Fibroblast of skin of abdomen (primary cell): ENCODE measurements at places on chromosomes 12 and 14.

DNA sequence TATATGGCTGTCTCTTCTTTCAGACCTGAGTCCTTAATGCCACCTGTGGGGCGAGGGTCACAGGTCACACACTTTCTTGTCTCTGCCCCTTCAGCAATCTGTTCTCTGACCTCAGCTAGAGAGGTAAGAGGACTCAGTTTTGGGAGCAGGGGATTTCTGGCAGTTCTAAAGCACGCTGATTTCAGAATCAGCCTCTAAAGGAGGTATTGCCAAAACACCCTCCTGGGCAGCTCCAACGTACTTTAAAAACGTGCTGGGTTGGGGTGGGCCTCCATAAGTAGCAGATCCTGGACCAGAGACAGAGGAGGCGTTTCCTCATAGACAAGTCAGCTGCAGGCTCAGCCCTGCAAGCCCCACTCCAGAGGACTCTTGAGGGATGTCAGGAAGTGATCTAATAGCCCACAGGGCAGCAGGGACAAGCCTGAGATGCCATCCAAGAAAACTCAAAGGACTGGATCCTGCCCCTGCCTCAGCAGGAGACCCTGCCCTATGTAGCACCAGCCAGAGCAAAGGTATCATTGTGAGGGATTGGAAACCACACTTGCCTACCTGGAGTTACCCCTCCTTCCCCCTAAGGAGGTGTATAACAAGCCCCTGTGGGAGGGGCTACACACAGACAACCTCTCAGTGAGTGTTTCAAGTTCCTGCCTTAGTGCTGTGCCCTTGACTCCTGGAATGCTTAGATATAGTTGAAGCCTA lies 8.5 kb downstream of the CTDSP2 start:
- DNase-seq: peak; percentile 75

- no peak for DNase-seq
These were observed 242.2 kb downstream of the SOX5 start for GRCh38 chr12:23707270-23707669.

GRCh38 chr12:116423094-116423493 lies 136.1 kb upstream of the MAP1LC3B2 start:
- DNase-seq: peak; percentile 87

DNA sequence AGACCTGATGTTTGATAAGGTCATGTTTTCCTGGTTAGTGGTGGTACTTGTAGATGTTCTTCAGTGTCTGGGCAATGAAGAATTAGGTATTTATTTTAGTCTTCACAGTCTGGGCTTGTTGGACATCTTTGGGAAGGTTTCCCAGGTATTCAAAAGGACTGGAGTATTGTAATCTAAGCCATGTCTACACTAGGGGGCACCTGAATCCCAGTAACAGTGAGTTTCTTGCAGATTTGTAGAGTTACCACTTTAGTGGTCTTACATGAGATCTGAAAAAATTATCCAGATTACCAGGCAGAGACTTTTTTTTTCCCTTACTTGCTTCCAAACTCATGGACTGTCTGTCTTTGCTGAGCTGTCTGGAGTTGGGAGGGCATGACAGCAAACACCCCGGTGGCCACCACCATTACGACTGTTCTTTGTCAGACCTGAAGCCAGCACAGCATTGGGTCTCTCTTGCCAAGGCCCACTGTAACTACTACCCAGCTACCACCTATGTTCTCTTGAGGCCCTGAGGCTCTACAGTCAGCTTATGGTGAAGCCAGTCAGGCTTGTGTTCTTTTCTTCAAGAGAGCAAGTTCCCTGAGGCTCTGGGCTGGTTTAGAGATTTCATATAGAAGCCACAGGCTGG lies 820.7 kb upstream of the FBXO33 start:
- DNase-seq: no peak

DNA sequence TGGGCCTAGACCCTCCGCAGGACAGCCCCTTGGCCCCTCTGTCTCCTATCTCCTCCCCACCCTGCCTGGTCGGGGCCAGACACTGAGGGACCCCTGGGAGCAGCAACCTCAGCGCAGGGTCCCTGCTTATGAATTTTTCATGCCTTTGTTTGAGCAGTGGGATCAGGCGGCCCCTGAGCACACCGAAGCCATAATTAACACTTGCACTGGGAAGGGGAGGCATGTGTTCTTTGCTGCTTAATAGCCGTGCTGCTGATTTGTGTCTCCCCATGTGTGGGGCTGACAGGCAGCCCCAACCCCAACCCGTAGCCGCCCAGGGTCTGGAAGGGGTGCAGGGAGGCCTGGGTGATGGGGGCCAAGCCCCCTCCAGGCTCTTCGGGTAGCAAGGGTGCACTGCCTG lies 52.7 kb downstream of the FBRSL1 start:
- no peak for DNase-seq

- no peak for DNase-seq
These were observed 3.8 kb downstream of the SERPINA3 start for GRCh38 chr14:94615823-94616570.

GRCh38 chr12:87182696-87183233 lies 846.4 kb downstream of the C12orf50 start:
- DNase-seq: no peak

DNA sequence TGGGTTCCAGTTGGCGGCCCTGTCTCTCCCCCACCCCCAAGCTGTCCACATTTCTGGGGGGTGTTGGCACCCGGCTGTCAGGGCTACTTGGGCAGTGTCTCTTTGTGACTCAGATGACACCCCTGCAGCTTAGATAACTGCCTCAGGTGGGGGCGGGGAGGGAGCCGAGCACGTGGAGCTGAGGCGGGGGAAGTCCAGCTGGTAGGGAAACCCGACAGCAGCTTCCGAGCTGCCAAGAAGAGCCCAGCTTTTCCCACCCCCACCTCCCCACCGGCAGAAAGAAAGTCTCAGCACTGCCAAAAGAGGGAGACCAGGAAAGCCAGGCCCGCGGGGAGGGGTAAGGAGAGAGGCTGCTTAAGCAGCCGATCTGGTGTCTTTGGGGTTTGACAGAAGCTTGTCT lies 1.4 kb downstream of the LRTM2 start:
- DNase-seq: no peak

DNA sequence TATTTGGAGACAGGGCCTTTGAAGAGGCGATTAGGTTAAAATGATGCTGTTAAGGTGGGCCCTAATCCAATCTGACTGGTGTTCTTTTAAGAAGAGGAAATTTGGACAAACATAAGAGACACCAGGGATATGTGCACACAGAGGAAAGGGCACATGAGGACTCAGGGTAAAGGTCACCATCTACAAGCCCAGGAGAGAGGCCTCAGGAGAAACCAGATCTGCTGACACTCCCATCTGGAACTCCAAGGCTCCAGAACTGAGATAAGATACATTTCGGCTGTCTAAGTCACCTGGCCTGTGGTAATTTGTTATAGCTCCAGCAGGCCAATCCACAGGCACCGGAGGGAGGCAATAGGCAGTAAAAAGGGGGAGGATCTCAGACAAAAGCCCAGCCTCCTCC lies 48.6 kb downstream of the KICS2 start:
- DNase-seq: no peak

- no peak for DNase-seq
These were observed 1.2 kb downstream of the TARBP2 start for GRCh38 chr12:53502331-53502730.

DNA sequence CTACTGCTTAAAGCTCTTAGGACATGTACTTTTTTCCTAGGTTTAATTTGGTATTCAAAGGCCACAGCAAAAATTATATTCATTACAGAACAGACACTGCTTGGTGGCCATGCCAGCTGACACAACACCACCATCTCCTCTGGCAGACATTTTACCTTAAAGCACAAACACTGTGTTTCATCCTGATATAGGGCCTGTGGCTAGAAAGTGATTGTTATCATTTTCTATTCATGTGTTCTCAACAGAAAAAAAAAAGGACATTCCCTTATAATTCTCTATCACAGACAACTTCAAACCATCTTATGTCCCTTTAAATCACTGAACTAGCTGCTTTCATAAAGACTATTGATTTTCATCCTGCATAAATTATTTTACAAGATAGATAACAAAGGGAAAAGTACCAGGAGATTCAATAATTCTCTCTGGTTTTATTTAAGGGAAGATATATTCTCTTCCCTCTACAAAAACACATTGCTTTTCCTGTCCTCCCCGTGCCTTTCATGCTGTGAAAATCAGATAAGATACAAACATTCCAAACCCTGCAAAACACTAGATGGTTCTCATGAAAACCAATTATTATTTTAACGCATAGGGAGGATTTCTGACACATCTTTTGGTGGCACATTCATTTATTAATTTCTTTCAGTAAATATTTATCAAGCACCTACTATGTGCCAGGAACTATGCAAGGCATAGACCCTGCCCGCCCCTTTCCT lies 139.3 kb upstream of the TMCC3 start:
- no peak for DNase-seq

- no peak for DNase-seq
These were observed 324.8 kb upstream of the FAR2 start for GRCh38 chr12:28824193-28824846.

GRCh38 chr12:23559268-23559753 lies 390.2 kb downstream of the SOX5 start:
- DNase-seq: no peak

GRCh38 chr12:49108958-49109404 lies 1.7 kb downstream of the LMBR1L start:
- no peak for DNase-seq

DNA sequence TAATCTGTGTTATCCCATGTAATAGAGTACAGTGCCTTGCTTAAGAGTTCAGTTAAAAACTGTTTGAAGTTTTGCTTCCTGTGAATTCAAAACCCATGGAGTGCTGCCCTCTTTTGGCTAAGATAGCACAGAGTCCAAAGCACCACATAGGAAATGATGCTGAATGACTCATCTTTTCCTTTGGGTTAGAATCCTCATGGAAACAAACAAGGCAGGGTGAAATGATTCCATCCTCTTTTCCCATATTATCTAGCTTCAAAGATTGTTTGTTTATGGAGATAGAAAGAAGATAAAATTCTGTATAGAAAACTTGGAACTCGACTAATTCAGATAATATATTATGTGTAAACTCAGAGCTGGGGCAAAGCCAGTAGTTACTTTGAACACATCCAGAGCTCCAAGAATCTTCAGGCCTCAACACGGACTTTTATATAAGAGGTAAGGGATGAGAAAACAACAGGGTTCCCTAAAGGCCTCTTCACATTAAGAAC lies 87.4 kb downstream of the OTOGL start:
- peak; percentile 94 for DNase-seq

DNA sequence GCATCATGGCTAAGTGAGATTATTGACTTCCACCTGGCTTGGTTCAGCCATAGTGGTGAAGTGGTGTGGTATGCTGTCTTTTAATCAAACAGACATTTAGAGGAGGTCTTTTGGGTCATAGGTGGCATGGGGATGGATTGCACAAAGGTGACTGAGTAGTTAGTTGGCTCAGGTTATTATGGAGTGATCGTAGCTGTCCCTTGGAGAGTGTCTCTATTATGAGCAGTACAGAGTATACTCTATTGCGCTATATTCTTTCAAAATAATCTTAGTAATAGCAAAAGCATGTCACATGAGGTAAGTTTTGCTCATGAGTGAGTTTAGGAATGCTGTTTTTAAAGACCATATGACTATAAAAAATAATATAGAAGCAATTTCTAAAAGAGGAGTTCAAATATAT lies 60.4 kb downstream of the RASSF8 start:
- DNase-seq: no peak
